Epithelial cell of alveolus of lung (primary cell): ENCODE measurements at places on chromosomes 1 and 21. TPM values are rescaled to one million over a fixed set of nuclear protein-coding genes. Genes with fewer than 3 reads are reported as not detected.

Gene ETV3L
- total RNA-seq: not detected in 2 replicates

Gene CLDN19
- 1.6 TPM in 1 of 2 replicates, not detected in the other for total RNA-seq

Gene TNFSF4
- total RNA-seq: 3.3 and 100 TPM in 2 replicates

Gene CAPN2
- 69.7 and 187 TPM in 2 replicates for total RNA-seq

Gene OR2L5
- not detected in 2 replicates for total RNA-seq

Gene DNAH14
- 9.2 and 11.5 TPM in 2 replicates for total RNA-seq

Gene BCL2L15
- under 0.01 TPM in 1 of 2 replicates, not detected in the other for total RNA-seq
